Left colon (tissue), 2 donors: ENCODE measurements at places on chromosomes 1 and 21. TPM values are rescaled to one million over a fixed set of nuclear protein-coding genes. Genes with fewer than 3 reads are reported as not detected.
A peak's percentile ranks its signal among the peaks of the same experiment; 100 is the strongest.

The AMY2A gene
- total RNA-seq: not detected

DNA sequence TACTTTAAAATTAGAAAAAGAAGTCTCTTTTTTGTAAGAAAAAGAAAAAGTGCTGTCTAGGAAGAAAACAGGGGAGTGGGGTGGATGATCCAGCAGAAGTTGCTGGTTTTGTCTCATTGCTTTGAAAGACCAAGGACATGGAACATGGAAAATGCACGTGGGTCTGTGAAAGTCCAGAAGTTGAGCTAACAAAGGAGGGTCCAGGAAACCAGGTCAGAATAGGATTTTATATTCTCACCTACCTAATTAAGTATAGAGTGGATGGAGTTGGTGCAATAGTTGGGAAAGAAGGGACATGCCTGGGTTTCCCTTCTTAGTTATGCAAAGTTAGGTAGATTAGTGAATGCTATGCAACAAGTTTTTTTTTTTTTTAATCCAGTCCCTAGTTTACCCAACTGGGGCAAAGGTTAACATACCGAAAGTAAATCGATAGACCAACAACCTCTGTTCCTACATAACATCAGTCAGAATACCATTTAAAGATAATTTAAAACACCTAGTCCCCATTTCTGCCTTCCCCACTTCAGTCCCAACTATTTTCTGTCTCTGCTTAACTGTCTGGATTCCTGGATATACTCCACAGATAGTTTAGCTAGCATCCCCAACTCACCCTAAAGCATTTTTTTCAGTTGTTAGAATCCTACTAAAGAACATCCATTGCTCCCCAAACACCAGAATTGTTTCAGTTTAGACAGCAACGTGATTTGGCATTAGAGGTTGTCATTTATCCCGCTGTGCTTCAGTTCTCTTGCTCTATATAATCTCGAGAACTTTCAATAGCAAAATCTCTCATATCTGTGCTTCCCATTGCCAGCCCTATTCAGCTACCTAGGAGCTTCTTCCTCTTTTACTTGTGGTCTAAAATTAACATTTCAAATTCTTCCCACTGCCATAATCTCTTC lies 105.7 kb upstream of the PLPPR5 start:
- DNase-seq: no peak

GRCh38 chr1:58903514-58904298 lies 119.9 kb upstream of the JUN start:
- DNase-seq: peak; percentile 95

DNA sequence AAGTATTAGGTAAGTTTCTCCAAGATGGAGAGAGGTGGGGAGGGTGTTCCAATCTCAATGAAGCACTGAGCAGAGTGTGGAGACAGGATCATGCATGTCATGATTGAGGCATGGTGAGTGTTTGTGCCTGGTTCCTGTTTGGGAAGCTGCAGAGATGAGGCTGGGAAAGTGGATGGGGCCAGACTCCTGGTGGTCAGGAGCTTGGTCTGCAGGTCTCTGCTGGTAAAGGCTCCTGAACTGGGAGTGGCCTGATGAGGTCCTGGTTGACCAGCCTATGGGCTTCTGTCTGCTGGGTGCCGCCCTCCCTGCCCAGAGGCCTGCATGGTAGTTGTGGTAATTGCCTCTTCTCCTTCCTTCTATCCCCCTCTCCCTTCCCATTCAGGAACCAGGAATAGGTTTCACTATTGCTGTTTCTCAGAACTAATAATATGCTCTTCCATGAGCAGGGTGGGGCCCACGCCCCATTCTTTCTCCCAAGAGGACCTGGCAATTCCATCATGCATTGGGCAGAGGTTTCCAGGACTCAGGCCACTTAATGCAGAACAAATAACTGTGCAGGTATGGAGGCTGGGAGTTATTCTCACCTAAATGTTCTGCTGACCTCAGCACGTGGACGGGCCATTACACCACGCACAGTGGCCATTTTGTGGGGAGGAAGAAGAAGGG lies 24.5 kb downstream of the PROK1 start:
- DNase-seq: no peak
